ENCODE measurements at places on chromosomes 11 and 22. TPM values are rescaled to one million over a fixed set of nuclear protein-coding genes. Genes with fewer than 3 reads are reported as not detected.

DNA sequence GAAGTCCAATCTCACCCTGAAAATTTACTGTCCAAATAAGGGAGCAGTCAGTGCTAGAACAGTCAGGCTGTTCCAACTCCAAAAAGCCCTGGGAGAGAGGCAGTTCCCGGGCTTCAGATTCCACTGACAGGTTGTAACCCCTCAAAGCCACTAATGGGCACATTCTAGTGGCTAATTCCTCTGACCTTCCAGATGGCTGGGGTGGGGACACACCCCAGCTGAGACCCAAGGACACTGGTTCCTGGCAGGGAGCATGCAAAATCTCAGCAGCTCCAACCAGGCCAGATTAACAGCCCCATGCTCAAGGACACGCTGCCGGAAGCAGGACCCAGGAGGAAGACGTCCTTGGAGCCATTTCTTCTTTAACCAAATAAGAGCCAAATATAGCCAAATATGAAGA, 92.7 kb downstream of the RPL27A start:
- no peak for DNase-seq

DNA sequence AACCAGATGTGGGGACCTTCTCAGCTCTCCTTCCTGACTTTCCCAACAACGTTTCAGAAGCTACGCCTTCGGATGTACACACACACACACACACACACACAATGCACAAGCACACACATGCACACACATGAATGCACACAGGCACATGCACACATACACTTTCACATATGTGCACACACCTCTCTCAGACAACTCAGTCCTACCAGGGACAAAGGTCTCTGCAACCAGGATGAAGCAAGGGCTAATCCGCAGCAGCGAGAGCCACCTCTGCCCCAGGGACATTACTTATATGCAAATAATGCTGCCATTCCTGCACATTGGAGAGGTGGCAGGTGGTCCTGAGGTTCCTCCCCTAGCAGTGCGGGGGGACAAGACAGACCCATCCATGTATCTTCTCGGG, 27.4 kb upstream of the LINC01488 start:
- no peak for DNase-seq

GRCh38 chr11:1676229-1676740, 20.7 kb upstream of the KRTAP5-6 start:
- DNase-seq = no peak

GRCh38 chr11:70327717-70328116, 57.2 kb downstream of the PPFIA1 start:
- no peak for DNase-seq

DNA sequence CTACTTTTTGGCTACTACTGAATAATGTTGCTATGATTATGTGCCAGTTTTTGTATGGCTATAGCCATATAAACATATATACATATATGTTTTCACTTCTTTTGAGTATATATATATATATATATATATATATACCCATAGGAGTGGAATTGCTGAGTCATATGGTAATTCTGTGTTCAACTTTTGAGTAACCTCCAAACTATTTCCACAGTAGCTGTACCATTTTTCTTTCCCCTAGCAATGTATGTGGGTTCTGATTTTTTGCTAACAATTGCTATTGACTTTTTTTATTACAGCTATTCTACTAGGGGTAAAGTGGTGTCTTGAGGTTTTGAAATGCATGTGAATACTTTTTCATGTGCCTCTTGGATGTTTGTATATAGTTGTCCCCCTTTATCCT, 30.4 kb downstream of the CBL start:
- DNase-seq = no peak

GRCh38 chr22:26038365-26038764, 130.9 kb upstream of the SEZ6L start:
- no peak for DNase-seq

- peak; percentile 53 for DNase-seq
These were observed 583 bp downstream of the APLP2 start for GRCh38 chr11:130070109-130070845.

DNA sequence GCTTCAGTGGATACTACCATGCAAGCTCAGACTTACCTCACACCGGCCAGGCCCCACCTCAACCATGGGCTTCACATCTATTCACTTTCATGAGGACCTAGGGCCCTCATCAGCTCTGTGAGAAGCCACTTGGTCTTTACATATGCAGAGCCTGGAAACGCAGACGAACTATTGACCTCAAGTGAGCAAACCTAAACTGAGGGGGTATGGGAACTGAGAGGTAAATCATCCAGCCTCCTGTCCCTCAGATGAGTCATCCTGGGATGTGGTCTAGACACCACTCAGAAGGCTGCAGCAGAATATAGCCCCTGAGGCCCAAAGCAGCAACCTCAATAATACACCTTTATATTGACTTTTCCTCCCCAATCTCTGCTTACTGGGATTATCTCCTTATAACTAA, 578.0 kb downstream of the INSC start:
- no peak for DNase-seq

DNA sequence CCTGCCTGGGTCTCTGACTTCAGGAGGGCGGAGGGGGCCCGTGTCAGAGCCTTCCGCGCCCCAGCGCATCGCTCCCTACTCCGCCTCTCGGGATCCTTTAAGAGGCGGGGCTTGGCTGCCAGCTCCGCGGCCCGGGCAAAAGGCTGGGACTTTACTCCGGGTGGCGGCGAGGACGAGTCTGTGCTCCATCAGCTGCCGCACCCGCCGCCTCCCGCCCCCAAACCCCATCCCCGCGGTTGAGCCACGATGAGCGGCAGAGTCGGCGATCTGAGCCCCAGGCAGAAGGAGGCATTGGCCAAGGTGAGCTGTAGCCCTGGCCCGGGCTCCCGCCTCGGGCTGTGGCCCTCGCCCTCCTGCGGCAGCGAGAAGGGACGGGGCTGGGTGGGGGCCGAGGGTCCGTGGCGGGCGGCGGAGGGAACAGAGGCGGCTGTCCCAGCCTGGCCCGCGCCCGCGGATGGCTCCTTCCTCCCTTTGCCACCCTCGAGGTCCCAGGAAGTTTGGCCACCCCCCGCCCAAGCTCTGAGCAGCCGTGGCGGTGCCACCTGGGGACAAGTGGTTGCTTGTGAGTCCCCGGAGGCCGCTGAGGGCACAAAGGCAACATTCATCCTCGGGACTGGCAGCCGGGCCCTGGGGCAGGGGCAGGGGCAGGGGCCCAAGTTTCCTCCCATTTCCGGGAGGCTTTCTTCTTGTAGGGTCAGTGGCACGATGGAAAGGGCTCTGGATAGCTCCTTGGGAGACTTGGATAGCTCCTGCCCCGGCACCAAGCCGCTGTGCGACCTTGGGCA, at the start of gene SEC14L2:
Gene SEC14L2 (plus strand): TSS at position 148 of the 785 bp plus-strand sequence. CDS start 99 bp downstream, at position 247.
- DNase-seq = peak; percentile 66

- peak; percentile 98 for DNase-seq
These were observed 63.7 kb downstream of the PRDM11 start for GRCh38 chr11:45209891-45210699.

DNA sequence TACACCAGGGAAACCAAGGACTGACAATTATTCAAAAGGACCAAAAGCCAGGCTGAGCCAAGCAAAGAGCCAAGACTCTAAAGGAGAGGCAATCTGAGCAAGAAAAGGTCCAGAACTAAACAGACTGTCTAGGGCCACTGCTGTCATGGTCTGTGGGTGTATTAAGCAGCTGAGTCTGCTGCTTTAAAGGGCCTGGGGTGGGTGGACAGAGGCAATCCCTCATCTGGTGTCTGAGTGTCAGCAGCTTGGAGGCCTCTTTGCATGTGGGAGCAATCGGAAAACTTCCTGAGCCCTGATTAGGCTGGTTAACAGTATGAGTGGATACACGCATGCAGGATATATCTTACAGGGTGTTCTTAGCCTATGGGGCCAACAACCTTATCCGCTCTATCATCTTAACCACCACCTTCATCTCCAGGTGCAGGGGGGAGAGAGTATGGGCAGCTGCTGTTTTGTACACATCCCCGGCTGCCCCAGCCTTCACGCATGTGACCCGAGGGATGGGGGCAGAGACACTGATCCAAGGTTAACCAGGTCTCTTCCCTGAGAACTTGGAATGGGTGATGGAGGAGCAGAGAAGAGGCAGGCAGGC, 67.5 kb upstream of the TIMP3 start:
- DNase-seq = no peak

- peak; percentile 41 for DNase-seq
These were observed 92.8 kb upstream of the SEPTIN5 start for GRCh38 chr22:19621373-19622060.

GRCh38 chr22:45676024-45676423, 4.4 kb downstream of the ATXN10 start:
- no peak for DNase-seq

DNA sequence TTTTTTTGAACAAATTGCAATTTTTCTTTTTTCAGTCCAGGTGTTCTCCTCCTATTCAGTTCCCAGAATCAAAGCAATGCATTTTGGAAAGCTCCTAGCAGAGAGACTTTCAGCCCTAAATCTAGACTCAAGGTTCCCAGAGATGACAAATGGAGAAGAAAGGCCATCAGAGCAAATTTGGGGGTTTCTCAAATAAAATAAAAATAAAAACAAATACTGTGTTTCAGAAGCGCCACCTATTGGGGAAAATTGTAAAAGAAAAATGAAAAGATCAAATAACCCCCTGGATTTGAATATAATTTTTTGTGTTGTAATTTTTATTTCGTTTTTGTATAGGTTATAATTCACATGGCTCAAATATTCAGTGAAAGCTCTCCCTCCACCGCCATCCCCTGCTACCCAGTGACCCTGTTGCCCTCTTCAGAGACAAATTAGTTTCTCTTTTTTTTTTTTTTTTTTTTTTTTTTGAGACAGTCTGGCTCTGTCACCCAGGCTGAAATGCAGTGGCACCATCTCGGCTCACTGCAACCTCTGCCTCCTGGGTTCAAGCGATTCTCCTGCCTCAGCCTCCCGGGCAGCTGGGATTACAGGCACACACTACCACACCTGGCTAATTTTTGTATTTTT, 6.2 kb upstream of the UBE4A start:
- peak; percentile 61 for DNase-seq

DNA sequence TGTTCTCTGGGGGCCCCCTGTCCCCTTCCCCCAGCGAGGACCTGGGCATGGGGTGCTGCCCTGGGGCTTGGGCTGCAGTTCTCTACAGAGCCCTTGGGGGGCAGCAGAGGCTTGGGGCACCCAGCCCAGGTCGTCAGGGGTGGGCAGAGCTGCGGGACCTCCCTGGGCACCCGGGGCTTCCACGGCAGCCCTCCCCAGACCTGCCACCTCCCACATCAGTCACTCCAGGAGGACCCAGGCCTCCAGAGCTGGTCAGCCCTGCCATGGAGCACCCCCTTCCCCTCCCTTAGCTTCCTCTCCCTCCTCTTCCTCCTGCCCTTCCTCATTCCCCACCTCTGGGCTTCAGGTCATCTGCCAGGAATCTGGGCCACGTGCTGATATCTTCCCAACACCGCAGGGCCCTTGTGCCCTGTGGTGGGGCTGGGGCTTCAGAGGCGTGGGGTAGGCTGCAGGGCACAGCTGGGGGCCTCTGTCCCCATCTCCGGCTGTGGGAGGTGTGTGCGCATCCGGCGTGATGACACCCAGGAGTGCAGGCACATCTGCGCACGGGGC, 5.8 kb downstream of the TSPAN4 start:
- DNase-seq = no peak

GRCh38 chr11:130478881-130479280, 30.4 kb downstream of the ADAMTS15 start:
- no peak for DNase-seq

GRCh38 chr11:76067099-76067498, 139.2 kb downstream of the WNT11 start:
- no peak for DNase-seq

DNA sequence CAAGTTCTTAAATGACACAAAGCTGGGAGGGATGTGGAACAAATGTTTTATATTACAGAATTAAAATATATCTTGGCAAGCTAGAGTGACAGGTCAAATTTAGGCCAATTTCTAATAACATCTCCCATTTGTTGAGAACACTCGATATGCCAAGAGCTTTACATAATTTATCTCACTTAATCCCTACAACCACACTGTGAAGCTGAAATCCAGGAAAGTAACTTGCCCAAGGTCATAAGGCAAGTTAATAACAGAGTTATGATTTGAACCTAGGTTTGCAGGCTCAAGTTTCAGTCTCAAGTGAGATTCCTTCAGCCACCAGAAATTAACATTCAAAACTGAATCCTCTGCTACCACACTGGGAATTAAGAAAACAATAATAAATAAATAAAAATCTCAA, 38.3 kb downstream of the RAB30 start:
- DNase-seq = peak; percentile 42

DNA sequence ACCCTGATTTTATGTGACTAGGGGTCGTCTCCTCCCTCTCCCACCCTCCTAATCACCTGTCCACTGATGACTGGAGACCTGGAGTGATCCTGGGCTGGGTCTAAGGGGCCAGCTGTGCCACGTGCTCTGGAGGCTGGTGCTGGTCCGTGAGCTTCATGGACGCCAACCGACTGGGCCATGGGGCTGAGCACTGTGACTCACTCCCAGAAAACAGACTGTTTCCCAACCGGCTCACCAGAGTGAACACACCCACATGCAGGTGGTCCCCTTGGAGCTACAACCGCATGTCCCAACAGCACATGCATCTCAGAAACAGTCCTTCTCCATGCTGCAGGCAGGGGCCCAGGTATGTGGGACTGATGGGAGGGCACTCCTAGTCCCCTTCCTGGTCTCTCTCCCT, 14.0 kb upstream of the LMO1 start:
- DNase-seq = no peak

- DNase-seq = no peak
These were observed 2.8 kb downstream of the AAMDC start for GRCh38 chr11:77823775-77824174.

DNA sequence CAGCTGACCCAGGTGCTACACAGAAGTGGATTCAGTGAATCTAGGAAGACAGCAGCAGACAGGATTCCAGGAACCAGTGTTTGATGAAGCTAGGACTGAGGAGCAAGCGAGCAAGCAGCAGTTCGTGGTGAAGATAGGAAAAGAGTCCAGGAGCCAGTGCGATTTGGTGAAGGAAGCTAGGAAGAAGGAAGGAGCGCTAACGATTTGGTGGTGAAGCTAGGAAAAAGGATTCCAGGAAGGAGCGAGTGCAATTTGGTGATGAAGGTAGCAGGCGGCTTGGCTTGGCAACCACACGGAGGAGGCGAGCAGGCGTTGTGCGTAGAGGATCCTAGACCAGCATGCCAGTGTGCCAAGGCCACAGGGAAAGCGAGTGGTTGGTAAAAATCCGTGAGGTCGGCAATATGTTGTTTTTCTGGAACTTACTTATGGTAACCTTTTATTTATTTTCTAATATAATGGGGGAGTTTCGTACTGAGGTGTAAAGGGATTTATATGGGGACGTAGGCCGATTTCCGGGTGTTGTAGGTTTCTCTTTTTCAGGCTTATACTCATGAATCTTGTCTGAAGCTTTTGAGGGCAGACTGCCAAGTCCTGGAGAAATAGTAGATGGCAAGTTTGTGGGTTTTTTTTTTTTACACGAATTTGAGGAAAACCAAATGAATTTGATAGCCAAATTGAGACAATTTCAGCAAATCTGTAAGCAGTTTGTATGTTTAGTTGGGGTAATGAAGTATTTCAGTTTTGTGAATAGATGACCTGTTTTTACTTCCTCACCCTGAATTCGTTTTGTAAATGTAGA, 1.7 kb downstream of the MALAT1 start:
- DNase-seq = peak; percentile 82

- DNase-seq = no peak
These were observed 618 bp upstream of the CERK start for GRCh38 chr22:46738647-46739093.

AQP11 gene
- 1.4 TPM for total RNA-seq

ZNF202 gene
- total RNA-seq = 18.2 TPM

OR52E5 gene
- not detected for total RNA-seq

APOA4 gene
- total RNA-seq = not detected

TENM4 gene
- 63.7 TPM for total RNA-seq

SMTNL1 gene
- total RNA-seq = 107 TPM

OR4D5 gene
- not detected for total RNA-seq

CCDC83 gene
- total RNA-seq = not detected
